NCI-H2107 (cell line): ENCODE measurements at places on chromosomes 6 and 20.

- DNase-seq, result no peak
Observed at GRCh38 chr20:49447364-49447763, 35.1 kb downstream of the KCNB1 start.

DNA sequence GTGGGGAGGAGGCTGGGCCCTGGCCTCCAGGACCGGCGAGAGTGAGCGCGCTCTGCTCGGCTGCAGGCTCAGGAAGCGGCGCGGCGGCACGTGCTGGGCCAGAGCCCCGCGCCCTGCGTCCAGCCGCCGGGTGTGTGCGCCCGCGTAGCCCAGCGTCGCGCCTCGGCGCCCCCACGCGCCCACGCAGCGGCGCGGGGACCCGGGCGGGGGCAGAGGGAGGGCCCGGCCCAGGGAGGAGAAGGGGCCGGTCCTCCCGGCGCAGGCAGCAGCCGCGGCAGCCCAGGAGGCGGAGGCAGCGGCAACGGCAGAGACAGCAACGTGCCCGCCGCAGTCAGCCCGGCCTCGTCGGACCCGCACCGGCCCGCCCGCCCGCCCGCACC lies at the start of gene EYA2:
Gene EYA2, plus strand, starts transcription at position 265 of the 380 bp plus-strand sequence. CDS start 95,168 bp downstream, outside the sequence.
- DNase-seq, result no peak

DNA sequence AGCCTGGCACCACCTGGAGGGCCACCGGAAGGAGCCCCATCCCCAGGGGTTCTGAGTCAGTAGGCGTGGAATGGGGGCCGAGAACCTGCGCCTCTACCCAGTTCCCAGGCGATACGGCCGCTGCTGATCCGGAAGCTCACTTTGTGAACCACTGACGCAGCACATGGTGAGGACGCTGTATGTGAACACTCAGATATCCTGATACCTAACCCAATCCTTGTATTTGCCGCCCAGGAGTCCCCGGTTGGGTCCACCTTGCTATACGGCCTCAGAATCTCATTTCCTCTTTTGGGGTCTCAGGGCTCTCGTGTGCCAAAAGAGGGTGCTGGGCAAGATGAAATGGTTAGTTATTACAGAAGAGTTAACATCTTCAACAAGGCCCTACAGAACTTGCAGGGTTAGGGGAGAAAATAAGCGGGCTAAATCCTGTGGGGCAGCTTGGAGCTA lies 604 bp upstream of the RAB5IF start:
- DNase-seq, result no peak

GRCh38 chr6:151539506-151540268 lies 45.9 kb downstream of the CCDC170 start:
- DNase-seq, result no peak

- DNase-seq, result no peak
Observed at GRCh38 chr6:45123023-45123422, 205.1 kb upstream of the RUNX2 start.

- no peak for DNase-seq
Observed at GRCh38 chr6:107124934-107125348, 9.6 kb upstream of the BEND3 start.

DNA sequence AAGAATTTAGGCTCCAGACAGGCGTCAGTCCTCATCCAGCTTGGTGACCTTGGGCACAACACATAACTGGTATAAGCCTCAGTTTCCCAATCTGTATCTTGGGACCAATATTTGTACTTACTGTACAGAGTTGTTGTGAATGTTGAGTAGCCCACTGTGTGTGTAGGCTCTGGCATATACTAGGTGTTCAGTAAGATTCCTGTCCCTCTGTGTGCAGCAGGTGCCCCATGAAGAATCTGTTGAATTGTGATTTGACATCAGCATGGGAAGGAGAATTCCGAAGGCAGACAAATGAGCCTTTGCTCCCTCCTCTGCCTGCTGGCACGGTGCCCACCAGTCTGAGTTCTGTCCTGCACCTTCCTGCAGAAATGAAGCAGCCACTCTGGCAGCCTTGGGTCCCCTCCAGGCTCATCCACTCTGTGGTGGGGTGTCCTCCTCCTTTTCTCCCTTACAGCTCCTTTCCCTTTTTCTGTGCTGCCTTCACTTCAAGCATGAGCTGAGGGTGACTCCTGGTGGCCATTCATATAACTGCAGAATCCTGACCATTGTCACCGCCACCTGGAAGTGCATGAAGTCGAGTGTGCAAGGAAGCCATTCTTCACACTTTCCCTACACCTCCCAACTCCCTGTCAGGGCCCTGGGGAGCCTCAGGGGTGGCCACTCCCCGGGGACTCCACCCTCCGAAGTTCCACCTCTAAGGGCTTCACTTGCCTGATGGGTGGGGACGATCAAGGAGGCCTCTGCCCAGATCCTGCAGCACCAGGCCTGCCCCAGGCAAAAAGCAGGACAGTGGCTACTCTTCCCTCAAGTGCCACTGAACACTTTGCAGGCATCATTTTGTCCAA lies 48.2 kb downstream of the MRPL14 start:
- DNase-seq, result no peak

DNA sequence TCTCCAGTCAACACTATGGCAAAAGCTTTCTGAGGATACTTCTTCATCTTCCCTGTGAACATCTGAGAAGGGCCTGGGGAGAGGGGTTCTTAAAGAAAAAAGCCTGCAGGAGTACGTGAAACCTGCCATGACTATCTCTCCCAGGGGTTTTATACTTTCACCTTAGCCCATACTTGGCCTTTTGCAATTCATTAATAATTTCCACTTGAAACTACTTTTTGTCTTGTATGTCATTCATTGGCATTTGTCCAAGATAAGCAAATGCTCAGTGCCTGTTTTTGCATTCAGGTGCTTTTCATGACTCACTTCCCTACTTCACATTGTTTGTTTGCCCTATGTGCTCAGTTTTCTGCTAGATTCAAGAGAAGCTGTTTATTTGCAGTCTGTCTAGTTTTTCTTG lies 580.3 kb upstream of the GJE1 start:
- peak; percentile 77 for DNase-seq

DNA sequence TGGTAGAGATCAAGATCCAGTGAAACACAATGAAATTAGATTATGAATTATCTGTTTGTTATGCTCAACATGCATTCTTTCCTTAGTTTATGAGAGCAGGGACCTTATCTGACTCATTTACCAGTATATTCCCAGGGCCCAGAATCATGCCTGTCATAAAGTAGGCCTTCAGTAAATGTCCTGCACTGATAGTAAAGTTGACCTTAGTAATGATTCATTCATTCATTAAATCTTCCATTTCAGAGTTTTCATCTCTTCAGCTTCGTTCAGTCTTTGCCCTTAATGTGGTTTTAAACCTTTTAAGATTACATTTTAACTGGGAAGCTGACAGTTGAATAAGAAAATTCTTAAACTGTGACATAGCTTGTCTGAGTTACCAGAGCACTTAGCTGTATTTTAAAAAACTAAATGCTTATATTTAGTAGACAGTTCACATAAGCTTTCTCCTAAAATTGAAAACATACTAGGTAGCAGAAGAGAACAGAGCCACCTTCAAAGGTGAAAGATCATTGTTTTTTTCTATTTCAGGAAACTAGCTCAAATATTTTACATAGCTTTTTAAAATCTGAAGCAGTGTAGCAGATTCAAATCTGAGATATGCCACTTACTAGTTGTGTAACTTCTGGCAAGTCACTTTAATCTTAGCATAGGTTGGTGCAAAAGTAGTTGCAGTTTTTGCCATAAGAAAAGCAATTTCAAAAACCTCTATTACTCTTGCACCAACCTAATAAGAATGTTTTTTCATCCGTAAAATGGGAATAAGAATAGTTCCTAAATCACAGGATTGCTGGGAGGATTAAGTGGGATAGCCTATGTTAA lies 41.4 kb downstream of the MCM8 start:
- no peak for DNase-seq

- no peak for DNase-seq
Observed at GRCh38 chr6:152089992-152090391, 282.5 kb downstream of the ESR1 start.

DNA sequence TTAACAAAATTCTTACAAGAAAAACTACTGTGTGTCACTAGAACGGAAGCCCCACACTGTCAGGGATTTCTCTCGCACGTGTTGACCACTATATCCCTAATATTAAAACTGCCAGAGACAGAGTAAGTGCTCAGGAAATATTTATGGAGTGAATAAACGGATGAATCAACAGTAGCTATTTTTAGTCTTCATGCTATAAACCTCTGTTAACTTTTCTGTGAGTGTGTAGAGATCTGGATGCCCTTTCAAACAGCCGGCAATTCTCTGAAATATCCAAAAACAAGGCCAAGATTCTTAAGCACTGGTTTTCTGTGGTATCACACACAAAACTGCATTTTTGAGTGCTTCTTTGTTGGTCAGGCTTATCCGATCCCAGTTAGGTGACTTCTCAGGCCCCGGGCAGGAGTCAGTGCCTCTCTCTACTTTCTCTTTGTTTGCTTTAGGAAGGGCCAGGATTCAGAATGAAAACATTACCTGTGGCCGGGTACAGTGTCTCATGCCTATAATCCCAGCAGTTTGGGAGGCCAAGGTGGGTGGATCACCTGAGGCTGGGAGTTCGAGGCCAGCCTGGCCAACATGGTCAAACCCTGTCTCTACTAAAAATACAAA lies 15.7 kb downstream of the ATP9A start:
- DNase-seq, result no peak

DNA sequence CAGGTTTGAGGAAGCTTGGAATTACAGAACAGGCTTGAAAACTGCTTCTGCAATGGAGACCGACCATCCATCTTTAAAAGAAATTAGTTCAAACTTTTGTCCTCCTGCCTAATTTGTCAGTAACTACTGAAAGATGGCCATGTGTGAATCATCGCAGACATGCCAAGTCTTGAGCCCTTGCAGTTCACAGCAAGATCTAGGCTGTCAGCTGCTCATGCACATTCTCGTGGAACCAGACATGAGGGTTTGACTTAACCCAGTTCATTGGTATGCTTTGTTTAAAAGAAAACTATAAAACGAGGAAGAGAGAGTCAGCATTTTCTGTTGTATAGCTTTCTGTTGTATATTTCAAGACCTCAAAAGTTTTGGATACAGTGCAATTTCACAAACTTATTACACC lies 74.0 kb upstream of the SAMD5 start:
- no peak for DNase-seq

DNA sequence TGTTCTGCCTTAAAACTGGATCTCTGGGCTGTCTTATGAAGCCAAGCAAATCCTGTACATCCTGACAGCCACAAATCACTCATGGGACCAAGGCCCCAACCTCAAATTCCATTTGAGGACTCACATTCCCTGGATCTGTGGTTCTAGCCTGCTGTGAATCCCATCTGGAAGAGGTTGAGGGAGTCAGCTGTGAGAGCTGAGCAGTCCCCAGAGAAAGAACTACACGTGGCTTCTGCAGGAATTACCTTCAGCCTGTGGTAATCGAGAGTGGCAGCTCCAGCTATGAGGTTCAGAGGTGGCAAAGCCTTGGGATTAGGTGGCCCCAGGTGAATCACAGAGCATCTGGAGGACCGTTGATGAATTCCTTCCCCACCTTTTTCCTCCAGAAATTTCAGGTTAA lies 245.2 kb downstream of the SLC24A3 start:
- no peak for DNase-seq

- no peak for DNase-seq
Observed at GRCh38 chr20:58446960-58447265, 57.9 kb downstream of the VAPB start.

DNA sequence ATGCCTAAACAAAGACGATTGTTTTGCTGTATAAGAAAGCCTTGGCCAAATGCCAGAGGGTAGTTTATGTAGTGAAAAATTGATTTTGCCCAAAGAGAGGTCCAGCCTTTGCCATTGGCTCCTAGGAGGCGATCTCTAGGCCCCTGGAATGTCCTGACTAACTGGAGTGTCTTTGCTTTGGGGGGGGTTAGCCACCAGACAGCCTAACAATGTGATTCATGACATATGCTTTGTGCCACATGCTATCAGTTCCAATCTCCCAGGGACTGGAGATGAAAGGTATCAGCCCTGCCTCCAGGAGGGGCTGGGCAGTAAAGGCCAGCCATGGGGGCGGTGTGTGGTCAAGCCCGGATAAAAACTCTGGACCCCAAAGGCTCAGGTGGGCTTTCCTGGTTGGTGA lies 32.7 kb upstream of the TUBB2A start:
- no peak for DNase-seq

- DNase-seq, result no peak
Observed at GRCh38 chr20:20457392-20458126, 89.7 kb downstream of the INSM1 start.

GRCh38 chr20:44776980-44777379 lies 31.3 kb downstream of the KCNK15 start:
- no peak for DNase-seq

DNA sequence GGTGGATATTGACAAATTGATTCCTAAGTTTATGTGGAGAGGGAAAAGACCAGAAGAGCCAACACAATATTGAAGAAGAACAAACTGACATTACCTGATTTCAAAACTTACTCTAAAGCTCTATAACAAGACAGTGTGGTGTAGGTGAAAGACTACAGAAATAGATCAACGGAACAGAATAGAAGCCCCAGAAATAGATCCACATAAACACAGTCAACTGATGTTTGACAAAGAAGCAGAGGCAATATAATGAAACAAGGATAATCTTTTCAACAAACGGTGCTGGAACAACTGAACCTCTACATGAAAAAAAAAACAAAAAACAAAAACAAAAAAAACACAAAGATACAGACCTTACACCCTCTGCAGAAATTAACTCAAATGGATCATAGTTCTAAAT lies 50.2 kb downstream of the MAP3K5 start:
- no peak for DNase-seq

- DNase-seq, result no peak
Observed at GRCh38 chr6:34491091-34491430, 25.2 kb downstream of the PACSIN1 start.

GRCh38 chr6:90146921-90147649 lies 149.6 kb downstream of the BACH2 start:
- DNase-seq, result no peak

GRCh38 chr6:19417713-19418112 lies 419.5 kb upstream of the ID4 start:
- DNase-seq, result no peak

DNA sequence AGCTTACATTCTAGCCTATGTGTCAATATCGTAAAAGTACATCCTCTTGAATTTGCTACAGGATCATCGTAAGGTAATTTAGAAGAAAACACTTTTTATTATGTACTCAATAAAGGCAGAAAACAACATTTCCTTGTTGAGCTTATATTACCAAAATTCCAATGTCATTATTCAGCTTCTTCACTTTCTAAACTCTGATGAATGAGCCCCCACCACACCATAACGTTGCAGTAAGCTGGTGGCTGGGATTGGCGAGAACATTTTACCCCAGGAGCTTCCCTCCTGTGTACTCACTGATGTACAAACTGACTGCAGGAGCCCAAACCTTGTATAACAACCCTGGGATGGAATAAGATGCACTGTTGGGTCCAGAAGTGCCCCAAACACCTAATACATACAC lies 238.1 kb upstream of the MARCKS start:
- no peak for DNase-seq

DNA sequence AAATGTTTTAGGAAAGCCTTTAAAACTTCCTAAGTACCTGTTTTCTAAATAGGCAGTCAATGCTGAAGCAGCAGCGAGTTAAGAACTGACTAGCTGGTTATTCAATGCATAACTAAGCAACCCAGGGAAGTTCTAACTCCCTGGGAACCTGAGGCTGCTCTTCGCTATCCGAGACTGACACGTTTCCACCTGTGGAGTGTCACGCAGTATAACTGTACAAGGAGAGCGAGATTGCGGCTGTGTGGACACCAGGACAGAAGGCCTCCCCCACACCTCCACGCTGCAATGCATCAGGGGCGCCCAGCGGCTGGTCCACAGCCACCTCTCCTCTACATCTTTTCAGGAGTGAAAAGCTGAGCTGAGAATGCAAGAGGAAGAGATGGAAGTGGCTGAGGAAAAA lies 8.0 kb downstream of the PXDC1 start:
- no peak for DNase-seq
